ENCODE measurements at places on chromosomes 5 and 9.

GRCh38 chr9:135254176-135255032, 166.9 kb downstream of the OLFM1 start:
- no peak for DNase-seq

DNA sequence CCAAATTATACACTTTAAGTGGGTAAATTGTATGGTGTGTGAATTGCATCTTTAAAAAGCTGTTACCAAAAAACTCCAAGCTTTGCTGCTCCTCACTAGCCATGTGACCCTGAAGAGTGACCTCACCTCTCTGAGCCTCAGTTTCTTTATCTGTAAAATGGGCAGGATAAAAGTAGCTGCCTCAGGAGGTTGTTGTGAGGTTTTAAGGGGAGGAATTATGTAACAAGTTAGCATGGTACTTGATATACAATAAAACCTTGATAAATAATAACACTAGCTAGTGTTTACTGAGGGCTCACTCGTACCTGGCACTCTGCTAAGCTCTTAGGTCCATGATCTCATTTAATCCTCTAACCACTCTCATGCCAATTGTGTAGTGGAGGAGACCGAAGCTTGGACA, 19.0 kb upstream of the PHF19 start:
- DNase-seq, result no peak

DNA sequence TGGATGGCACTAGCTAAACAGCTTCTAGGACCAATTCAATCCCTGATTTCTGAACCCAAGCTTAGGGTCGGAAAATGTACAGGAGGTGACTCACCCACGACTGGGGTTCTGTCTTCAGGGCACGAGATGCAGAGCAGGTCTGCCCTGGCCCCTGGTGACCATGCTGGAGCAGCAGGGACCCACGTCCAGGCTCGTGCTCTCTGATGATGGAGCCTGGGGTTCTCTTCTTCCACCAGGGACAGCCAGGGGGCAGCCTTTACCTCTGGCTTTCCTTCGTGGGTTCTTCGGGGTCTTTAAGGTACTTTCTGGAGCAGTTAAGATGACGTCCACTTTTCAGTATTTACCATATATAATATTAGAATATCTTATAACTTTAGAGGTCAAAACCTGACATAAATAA, 2.1 kb downstream of the CFAP77 start:
- DNase-seq, result peak; percentile 3

DNA sequence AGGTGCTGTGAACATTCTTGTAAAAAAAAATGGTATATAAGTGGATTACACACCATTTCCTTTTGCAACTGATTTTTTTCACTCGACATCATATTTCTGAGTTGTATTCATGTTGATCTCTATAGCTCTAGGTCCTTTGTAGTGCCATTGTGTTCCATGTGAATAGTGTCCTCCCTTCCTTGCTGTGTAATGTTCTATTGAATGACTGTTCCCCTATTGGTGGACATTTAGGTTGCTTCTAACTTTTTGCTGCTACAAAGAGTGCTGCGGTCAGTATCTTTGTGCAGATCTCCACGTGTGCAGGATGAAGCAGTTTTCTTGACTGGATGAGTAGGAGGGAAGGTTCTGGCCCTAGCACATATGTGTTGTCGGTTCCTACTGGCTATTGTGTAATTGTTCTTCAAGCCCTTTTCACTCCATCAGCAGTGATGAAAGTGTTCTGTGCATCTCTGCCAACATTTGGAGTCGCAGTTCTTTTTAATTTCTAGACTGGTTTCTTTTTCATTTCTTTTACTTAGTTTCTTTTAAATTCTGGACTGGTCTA, 20.2 kb downstream of the DAB2IP start:
- peak; percentile 58 for DNase-seq
